ENCODE measurements at places on chromosomes 16 and 17.

DNA sequence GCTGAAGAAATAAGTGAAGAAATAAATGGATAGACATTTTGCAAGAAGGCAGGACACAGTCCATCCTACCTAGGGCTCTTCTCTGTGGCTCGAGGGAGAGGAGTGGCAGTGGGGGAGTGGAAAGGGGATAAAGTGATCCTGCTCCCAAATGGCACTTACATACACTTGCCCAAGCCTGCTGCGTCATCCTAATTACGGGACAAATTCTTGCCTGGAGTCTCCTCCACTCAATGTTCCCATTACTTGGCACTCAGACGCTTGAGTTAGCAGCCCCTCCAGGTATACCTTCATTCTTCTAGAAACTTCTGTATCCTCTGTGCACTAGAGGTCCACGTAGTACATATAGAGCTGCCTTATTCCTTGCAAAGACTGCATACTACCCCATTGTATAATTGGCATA lies 15.7 kb upstream of the MAP3K14 start:
- DNase-seq, result no peak

GRCh38 chr16:59090541-59090940 lies 356.4 kb upstream of the GOT2 start:
- DNase-seq, result no peak

GRCh38 chr17:69945698-69946185 lies 129.3 kb upstream of the KCNJ16 start:
- DNase-seq, result no peak

DNA sequence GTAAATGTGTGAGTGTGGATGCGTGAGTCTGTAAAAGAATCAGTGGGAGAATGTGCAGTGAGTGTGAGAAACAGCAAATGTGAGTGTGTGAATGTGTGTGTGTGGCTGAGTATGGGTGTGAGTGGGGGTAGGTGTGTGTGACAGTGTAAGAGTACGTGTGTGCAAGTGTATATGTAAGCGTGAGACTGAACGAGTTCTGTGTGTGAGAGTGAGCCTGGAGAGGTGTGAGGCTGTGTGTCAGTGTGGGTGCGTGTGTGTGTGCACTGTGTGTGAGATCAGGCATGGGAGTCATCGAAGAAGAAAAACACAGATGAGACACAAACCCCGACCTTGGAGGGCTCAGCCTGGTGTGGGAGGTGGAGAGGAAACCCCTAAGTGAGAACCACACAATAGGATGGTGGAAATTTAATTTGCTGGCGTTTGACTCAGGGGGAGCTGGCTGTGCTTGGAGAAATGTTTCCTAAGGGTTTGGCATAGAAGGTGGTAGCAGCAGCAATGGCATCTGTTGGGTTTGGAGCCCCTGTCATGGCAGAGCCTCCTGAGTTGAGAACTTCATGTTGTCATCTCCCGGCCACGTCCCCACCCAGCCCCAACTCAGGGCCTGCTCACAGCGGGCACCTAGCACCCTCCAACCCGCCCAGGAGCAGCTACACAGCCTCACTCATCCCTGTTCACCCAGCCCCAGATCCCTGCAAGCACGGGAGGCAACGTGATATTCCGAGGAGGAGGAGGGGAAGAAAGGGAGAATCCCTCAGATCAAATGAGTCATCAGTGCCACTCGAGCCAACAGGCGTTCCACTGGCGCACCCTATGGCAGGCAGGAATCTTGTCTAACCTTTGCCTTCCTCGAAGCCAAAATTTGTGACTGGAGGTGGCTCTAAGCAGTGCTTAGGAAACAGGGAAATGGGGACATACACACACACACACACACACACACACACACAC lies 14.3 kb upstream of the NUBP1 start:
- DNase-seq, result no peak

- no peak for DNase-seq
Measured at GRCh38 chr17:45108595-45109521, 23.5 kb downstream of the PLCD3 start.

DNA sequence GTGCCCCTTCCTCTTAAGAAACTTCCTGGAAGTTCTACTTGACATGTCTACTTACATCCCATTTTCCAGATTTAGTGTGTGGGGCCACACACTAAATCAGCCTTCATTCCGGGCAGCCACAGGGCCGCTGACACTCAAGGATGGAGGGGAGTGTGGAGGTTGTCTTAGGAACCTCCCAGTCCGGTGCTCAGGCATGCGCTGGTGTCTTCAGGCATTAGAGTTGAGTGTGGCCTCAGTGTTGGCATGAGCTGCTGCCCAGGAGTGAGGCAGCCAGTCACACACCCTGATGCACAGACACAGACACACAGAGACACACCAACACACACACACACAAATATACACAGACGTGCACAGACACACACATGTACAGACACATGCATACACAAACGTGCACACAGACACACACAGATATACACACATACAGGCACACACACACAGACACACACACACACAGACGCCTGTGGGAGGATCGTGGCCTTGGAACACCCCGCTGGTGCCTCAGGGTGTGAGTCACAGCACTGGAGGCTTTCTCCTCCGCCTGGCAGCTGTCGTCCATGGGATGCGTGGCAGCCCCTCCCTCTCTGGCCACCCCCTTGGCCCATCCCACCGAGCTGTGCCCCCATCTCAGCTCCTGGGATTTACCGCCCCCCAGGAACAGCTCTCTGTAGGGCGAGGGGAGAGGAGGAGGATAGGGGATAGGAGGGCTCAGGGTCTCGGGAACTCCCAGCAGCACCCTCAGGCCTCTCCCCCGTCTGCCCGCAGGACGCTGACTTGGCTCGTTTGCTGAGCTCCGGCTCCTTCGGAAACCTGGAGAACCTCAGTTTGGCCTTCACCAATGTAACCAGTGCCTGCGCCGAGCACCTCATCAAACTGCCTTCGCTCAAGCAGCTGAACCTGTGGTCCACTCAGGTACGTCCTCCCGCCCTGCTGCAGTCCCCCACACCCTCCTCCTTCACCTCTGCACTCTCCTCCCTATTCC lies 75.6 kb upstream of the PLCG2 start:
- no peak for DNase-seq

DNA sequence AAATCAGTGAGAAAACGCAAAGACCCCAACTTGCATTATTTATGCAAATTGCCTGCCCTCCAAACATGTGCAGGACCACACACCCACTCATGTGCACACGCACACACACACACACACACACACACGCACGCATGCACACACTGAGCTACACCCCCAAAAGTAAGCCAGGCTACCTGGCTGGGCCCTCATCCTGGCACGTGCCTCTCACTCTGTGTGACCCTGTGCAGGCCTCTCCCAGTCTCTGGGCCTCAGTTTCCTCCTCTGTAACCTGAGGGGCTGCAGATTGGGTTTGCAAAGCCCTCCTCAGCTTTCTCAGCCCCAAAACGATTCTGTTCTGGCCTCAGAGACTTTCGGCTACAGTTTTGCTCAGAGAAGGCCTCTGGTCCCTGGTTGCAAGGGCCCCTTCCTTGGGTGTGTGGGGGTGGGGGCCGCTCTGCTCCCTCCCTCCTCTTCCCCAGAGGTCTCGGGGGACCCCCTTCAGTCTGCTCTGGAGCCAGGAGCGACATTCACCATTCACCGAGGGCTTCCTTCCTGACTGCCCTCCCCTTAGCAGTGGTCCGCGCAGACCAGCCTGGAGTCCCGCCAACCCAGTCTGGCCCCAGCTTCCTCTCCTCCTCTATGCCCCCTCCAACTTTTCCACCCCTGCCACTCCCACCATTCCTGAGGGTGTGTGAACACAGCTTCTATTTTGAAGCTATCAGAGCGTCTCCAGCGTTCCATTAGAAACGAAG lies 5.4 kb upstream of the PIK3R6 start:
- no peak for DNase-seq

DNA sequence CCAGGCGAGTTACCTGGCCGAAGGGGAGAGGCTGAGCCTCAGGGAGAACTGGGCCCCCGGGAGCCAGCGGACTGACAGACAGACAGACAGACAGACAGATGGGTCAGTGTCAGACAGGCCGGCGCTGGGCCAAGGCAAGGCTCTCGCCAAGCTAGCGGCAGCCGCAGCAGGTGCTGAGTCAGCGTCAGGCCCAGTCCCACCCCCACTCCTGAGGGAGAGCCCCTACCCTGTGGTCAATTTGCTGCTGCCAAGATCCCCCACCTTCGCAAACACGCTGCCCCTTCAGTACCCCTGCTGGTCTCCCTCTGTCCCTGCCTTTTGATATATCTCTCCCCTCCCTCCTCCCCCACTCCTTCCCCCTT lies 1.5 kb downstream of the FGF11 start:
- DNase-seq, result no peak

DNA sequence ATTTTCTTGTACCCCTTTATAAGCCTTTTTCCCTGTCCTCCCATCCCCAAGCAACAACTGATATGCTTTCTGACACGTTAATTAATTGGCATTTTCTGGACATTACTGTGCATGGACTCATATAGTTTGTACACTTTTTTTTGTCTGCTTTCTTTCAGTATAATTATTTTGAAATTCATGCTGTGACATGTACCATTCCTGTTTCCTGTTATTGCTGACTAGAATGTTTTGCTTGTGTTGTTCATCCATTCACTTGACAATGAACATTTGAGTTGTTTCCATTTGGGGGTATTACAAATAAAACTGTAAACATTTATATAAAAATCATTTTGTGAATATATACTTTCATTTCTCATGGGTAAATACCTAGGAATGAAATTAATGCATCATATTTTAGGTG lies 50.6 kb downstream of the RBBP6 start:
- DNase-seq, result no peak

DNA sequence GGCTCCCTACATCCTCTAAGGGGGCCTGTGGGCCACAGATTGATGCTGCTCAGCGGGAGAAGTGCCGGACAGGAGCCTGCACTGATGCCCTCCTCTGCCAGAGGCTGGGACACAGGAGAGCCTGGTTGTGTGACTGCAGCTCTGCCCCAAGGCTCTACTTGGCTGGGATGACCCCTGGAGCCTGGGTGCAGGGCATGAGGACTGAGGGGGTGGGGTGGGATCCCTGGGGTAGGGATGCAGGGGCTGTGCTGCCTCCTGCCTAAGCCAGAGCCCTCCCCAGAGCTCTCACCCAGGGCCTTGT lies 577 bp downstream of the EVPLL start:
- DNase-seq, result no peak

DNA sequence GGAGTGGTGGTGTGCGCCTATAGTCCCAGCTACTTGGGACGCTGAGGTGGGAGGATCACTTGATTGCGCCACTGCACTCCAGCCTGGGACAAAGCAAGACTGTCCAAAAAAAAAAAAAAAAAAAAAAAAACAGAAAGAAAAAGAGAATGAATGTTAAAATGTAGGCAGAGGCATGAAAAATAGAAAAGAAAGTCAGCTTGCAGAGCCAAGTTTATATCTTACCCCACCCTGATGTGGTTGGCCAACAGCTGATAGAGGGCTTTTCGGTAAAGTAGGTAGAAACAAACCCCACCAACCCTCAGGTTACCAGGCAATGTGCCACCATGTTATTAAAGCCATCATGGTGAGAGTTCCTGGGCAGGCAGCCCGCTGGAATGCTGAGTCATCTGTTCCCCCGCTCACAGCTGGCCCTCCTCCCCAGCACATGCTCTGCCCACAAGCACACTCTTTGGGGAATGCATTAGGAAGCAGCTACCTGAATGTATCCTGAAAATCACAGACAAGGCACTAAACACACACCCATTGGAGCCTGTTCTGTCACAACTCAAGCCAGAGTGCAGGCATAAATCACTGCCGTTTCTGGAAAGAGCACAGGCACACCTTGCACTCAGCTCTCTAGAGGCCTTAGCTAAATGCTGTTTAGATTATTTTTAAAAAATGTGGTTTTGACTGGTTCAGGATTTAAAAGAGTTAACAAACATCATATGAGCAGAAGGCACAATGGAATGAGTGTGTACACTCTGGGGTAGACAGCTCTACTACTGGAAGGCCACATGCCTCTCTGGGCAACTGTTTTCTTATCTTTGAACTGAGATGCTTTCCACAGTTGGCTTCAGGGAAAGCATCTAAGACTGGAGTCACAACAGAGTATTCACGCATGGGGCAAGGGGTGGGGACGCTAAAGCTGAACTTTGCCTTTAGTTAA lies 128.5 kb downstream of the PARN start:
- DNase-seq, result peak; percentile 86

DNA sequence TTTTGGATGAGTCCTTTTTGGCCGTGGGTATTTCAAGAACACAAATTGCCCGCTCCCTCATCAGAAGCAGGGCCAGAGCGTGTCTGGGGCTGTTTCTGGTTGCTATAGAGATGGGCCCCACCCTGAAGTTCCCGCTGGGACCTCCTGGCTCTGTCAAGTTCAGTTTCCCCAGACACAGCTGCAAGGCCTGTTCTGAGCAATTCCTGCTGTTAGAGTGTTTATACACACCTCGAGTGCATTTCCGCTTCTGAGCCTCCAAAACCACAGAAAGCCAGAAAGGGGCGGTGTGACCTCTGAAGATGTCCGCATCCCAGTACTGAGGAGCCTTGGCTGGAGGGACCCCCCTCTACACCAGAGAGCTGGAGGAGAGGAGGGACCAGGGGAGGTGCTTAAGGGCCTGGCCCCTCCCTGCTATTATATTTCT lies 9.3 kb upstream of the WBP2 start:
- no peak for DNase-seq

GRCh38 chr16:67480833-67481560 lies at the start of gene ATP6V0D1:
ATP6V0D1 (minus strand) TSS chr16:67481157; CDS start chr16:67481086, 71 bp downstream.
- peak; percentile 91 for DNase-seq

- DNase-seq, result no peak
Measured at GRCh38 chr16:76381096-76381495, 103.9 kb downstream of the CNTNAP4 start.

- DNase-seq, result no peak
Measured at GRCh38 chr17:7211491-7212273, 8.0 kb downstream of the DLG4 start.

DNA sequence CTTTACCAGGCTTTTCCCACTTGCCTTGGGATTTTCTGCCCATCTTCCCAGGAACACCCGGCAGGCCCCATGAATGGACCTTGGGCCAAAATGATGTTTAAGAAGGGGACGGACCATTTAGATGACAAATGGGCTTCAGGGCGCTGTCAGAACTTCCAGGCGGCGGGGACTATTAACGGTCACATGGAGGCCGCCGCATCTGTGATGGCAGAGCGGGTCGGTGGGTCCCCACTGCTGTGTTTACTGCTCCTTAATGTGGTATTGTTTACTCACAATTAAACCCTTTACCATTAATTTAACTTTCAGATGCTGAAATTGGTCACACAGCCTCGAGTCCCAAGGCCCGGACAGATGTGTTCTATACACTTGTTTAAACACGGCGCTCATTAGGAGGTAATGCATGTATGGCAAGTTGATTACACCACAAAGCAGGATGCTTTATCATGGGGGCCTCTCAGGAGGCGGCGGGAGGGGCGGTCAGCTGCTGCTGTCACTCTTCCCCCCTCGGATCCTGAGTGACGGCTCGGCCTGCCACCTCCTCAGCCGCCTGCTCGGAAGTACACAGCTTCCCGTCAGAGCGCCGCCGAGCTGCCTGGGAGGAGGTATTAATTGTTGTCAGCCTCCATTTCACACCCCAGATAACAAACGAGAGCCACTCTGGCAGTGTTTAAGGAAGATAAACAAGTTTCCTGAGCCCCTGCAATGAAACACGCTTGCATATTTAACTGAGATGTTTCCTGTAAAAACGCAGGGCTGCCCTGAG lies 83.9 kb upstream of the IRX3 start:
- DNase-seq, result no peak

All from NCI-H774 (cell line).